Activated CD4-positive, CD25-positive, alpha-beta regulatory T cell treated with anti-CD3 and anti-CD28 coated beads, Interleukin-2, amount 50 U/mL, for 16 hours (primary cell): ENCODE measurements at places on chromosomes 5 and 9.

DNA sequence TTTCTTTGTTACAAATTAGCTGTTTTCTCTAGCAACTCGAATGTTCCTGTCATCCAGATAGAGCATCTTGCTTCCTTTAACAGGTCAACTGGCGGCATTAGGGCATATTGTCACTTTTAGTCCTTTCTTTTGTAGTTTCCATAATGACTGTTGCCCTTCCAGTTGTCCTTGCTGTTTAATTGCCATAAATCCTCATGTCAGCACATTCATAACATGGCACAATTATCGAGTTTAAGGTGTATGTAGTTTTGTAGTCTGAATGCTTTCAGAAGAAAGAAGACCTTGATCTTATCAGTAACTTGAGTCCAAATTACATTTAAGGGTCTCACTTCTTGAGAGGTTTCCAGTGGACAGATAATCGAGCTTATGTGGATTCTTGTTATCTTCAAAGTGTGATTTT lies 161.7 kb upstream of the CDH12 start:
- no peak for DNase-seq

DNA sequence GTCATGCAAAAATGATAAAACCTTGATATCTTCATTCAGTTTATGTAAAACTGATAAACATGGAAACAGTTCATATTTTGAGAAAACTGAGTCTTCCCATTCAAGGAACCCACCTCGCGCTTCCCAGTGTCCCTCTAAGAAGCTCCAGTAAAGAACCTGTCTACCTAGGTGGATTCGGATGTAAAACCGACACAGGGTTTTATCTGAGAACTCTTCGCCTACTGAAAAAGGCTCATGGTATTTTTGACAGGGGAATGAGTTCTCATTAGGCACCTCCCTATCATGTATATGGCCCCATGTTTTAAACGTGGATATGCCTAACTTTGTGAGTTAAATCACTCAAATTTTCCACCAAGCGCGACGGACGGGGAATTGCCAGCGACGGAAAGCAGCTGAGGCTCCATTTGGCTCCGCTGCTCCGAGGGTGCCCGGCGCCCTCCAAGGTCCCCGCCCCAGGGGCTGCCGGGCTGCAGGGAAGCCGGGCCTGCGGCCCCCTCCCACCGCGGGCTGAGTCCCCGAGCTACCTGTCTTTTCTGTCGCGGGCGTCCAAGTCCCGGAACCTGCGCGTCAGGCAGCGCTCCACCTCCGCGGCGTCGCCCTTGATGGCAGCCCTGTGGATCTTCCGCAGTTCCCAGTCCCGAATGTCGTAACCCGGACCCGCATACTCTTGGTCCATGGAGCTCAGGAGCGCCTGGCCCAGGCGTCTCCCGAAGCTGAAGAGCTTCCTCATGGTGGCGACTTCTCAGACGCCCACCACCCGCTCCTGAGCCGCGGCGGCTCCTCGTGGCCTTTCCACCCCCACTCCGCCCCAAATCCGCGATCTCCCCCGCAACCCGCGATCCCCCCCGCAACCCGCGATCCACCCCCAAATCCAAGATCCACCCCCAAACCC lies 594 bp downstream of the ANKRD18A start:
- no peak for DNase-seq

DNA sequence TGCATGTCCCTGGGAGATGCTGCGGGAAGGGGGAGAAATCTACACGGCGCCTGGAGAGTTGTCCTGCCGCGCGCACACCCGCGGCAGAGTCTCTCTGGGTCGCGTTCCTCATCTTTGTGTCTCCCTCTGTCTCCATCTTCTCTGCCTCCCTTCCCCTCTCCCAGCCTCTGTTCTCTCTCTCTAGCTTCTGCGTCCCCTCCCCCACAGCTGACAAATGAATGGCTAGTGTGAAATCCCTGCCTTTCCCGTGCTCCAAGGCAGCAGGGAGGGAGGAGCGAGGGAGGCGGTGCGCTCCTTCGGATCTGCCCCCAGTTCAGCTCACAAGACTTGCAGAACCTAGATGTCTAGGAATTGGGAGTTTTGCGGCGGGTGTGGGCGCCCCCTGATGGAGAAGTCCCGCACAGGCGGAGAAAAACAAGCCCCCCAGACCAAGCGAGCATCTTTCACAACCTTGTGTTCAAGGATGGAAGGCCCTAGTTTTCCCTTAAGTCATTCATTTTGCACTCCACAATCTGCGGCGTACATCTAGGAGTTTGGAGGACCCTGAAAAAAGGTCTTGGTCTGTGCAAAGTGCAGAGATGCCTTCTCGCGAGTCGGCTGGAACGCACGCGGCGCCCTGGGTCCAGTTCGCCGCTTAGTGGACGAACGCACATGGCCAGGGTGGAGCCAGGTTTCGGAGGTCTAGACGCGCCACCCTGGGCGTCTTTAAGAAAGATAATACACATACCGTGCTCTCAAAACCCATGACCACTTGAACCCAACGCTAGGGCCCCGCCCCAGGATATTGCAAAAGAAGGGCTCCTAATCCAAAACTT lies 2.0 kb downstream of the VCAN start:
- DNase-seq = no peak

GRCh38 chr9:107029146-107029545 lies 166.2 kb downstream of the ZNF462 start:
- DNase-seq = no peak

- no peak for DNase-seq
Observed at GRCh38 chr5:35794328-35794619, 62.4 kb upstream of the IL7R start.

- no peak for DNase-seq
Observed at GRCh38 chr5:137497396-137498290, 1.5 kb downstream of the SPOCK1 start.

- DNase-seq = no peak
Observed at GRCh38 chr5:107364443-107365319, 306.1 kb downstream of the EFNA5 start.
